Activated T-helper 1 cell treated with Interleukin-2 at 50 U/mL for 16 hours (primary cell): ENCODE measurements at places on chromosomes 1 and 21.
A peak's percentile ranks its signal among the peaks of the same experiment; 100 is the strongest.

DNA sequence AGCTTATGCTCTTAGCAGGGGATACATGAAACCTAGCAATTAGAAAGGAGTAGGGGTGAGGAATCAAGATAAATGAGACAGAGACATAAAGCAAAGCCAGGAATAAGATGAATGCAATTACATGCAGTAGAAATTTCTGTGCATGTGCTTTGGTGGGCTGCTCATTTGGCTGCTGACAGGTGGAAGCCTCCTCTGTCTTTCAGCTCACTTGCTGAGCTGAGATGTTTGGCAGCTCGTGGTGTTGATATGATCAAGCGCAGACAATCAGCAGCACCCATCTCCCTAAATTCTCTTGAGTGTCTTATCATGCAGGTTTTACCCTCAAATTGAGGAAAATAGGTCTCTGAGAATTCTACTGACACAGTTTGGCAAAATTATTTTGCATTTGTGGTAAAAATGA, 108.3 kb upstream of the CD34 start:
- DNase-seq: no peak

GRCh38 chr1:38527373-38527966, 332.1 kb downstream of the RRAGC start:
- DNase-seq: peak; percentile 3

DNA sequence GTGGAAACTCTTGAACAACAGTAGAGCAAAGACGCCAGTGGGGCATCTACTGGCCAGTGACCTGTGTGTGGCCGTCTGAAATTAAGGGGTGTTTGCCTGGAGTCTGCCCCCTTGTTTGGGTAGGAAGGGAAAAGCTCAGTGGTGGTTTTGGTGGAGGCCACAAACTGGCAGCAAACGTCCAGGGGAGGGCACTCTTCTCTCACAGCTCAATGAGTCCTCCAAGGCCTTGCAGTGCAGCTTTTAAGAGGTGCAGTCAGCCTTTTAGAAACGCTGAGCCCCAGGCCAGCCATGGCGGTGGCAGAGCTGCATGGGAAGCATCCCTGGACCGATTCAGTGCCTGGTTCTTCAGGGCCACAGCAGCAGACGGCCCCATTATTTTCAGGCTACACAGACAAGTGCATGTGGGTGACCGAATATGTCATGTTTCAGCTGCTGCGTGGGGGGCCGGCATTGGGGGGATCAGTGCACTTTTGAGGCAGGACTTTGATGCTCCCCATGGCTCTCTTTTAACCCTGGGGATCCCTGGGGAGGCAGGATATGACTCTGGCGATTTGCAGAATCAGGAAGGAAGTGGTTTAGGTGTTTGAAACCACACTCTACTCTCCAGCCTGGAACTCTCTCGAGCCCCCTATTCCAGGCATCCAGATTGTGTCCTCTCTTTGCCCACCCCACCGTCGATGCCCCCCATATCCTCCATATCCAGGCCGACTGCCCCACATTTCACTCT, 414.0 kb downstream of the PRDM2 start:
- no peak for DNase-seq

DNA sequence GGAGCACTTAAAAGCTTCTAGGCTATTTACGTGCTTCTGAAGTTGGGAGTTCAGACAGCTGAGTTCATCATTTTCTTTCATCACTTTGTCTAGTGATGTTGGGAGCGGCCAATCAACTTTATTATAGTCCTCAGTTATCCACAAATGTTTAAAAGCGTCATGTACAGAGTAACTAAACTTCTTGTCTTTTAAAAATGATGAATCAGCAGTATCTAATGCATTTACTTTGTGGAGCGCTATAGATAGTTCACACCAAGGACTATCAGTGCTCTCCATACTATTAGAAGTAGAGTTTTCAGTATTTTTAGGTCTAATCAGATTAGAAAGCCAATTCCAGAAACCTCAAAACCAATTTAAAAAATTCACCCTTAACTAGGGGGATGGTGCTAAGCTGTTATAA, 778.7 kb upstream of the PRMT6 start:
- no peak for DNase-seq

DNA sequence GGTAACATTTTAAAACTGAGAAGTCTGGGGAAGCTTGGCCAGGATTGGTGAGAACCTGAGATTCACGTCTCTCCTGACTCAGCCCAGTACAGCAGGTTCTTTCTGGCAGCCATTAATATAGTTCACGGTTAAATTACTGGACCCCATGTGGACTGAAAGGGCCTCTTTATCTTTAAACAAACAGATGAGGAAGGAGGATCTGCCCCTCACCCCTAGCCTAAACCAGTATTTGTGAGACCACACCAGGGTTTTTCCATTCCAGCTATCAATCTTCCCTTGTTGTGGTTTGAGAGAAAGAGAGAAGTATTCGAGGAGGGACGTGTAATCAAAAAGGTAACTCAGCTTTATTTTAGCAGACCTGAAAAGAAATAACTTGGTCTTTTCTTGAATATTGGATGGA, 137.1 kb downstream of the PROX1 start:
- DNase-seq: no peak

DNA sequence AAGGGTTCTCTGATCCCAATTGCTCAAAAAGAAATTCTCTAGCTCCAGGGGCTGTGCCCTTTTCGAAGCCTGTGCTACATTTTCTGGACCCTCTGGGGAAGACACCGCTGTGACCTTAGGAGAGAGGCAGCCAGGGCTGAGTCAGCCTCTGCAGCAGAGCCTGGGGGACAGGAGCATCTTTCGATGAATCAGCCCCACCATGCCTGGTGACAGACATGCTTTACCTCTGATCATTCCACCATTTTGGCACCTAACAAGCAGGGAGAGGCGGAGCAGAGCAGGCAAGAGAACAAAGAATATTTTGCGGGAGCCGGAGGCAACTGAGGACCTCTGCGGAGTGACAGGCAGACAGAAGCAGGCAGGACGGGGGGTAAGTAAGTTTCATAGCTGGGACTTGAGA, 84.9 kb downstream of the VWA5B1 start:
- no peak for DNase-seq
